ENCODE measurements at places on chromosomes 11 and 22. TPM values are rescaled to one million over a fixed set of nuclear protein-coding genes. Genes with fewer than 3 reads are reported as not detected.

Gene MAPK8IP2
- 2.6 TPM for total RNA-seq

Gene NRXN2
- 0.72 TPM for total RNA-seq

Gene KREMEN1
- total RNA-seq = 23.3 TPM

Gene RIBC2
- total RNA-seq = not detected

Gene APOA4
- not detected for total RNA-seq

Gene CST6
- total RNA-seq = 23.7 TPM

Gene RNASEH2C
- 42.5 TPM for total RNA-seq

Gene ACP2
- 31.6 TPM for total RNA-seq

Gene CACNA1I
- 0.32 TPM for total RNA-seq

Gene FAM83F
- total RNA-seq = 0.35 TPM

Gene FBXO3
- 32.5 TPM for total RNA-seq

Gene CNTF
- 1.2 TPM for total RNA-seq

Gene OR6T1
- not detected for total RNA-seq
